CD8-positive, alpha-beta T cell (primary cell): ENCODE measurements at places on chromosomes 2 and 18. TPM values are rescaled to one million over a fixed set of nuclear protein-coding genes. Genes with fewer than 3 reads are reported as not detected.

The GPBAR1 gene
- 2.5 TPM for total RNA-seq

The CABLES1 gene
- 0.24 TPM for total RNA-seq

The ACVR1C gene
- 2.4 TPM for total RNA-seq

The SERPINB12 gene
- not detected for total RNA-seq

The KCNF1 gene
- total RNA-seq, result not detected

The NEU2 gene
- total RNA-seq, result not detected

The CREG2 gene
- not detected for total RNA-seq

The FLACC1 gene
- total RNA-seq, result 3.8 TPM

The NEURL3 gene
- total RNA-seq, result not detected

The FEV gene
- not detected for total RNA-seq

The TRIM43 gene
- not detected for total RNA-seq

DNA sequence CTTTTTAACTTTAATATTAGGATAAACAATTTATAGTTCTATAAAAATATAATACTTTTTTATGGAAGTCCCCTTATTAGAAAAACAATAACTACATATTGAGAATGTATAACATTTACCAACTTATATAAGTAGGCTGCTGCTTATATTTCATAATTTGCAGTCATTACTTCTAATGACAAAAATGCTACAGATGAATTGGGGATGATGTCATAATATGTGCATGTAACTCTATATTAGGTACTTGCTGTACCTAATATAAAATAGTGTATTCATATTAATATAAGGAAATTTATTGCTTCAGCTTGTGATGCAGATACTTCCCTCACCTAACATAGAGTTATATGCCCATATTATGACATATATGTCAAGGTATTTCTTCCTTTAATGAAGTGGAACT is 100.7 kb downstream of the GALNT13 start:
- no peak for DNase-seq

- DNase-seq, result no peak
These were observed 251.5 kb upstream of the MEX3C start for GRCh38 chr18:51448949-51449348.

GRCh38 chr2:125656190-125656589 is 999.8 kb upstream of the GYPC start:
- no peak for DNase-seq

DNA sequence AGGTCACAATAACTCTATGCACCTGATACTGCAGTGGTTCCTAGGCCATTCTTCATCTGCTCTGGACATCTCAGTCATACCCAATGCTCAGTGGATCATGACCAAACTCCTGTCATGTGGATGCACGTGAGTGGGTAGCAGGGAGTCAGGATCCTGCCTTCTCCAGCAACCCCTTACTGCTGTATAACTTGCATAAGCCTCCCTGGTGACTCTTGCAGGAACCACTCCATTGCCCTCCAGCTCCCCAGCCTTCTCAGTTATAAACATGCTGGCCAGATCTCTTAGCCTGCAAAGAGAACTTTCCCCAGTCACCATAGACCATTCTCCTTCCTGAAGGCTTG is 98.6 kb upstream of the ZNF397 start:
- DNase-seq, result no peak

GRCh38 chr2:197011801-197012641 is 85.5 kb upstream of the PGAP1 start:
- DNase-seq, result no peak

DNA sequence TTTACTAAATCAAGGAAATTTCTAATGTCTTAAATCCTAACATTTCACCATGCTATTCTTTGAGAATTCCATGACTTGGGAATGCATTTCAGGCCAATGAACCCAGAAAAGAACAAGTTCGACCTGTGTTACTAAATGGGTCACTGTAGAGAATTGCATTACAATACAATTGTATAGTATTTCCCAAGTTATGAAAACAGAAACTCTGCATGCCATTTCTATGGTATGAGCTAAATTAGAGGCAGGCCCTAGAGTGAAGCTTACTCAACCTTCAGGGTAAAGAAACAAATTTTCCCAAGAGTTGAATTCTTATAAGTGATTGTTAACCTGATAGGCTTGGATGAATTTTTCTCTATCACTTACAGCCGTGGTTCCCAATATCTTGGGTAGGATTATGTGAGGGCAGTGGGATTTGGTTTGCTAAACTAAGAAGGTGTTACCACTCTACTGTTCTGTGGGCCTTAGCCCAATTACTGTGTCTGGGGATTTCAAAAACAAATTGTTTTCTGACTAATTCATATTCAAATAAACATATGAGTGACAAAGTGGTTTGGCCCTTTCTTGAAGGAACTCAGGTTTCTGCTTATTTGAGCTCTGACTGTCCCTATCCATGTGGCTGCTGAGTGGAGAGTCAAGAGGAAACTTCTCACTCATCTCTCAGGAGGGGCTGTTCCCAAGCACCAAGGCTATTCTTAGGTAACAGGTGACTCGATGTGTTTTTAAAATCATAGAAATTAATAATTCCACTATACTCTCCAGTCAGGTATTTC is 11.2 kb upstream of the SERPINB7 start:
- DNase-seq, result no peak

GRCh38 chr18:76658627-76659026 is 163.6 kb upstream of the ZNF516 start:
- no peak for DNase-seq

DNA sequence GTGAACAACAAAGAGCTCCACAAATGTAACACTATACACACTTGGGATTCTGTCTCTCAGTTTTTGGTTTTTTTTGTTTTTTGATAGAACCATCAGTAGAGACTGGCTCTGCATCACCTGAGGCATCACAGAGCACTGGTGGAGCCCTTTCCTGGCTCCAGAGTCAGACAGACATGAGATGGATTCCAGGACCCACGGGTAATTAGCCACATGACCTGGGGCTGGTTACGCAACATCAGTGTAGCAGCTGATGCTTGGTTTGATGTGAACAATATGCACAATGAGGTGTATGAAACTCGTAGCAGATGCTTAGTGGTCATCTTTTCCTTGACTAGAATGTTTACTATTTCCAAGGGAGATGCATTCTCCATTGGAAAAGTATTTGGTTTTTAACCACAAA is 40.7 kb downstream of the CMPK2 start:
- DNase-seq, result no peak

DNA sequence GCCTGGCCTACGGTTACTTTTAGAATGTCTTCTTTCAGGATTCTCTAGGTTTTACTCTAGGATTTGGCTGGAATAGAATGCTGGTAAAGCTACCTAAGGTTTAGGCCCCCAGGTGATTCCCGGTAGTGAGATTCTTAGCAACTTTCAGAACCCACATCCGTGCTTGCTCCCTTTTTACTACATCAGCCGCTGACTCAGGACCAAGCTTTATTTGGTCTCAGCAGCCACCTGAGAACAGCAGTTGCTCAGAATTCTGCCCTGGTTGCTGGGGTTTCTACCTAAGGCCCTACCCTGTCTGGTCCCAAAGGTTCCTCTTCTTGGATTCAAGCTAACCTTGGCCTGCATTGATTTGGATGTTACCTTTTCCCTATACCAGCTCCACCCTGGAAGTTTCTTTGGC is 36.1 kb upstream of the NDUFV2 start:
- DNase-seq, result no peak

DNA sequence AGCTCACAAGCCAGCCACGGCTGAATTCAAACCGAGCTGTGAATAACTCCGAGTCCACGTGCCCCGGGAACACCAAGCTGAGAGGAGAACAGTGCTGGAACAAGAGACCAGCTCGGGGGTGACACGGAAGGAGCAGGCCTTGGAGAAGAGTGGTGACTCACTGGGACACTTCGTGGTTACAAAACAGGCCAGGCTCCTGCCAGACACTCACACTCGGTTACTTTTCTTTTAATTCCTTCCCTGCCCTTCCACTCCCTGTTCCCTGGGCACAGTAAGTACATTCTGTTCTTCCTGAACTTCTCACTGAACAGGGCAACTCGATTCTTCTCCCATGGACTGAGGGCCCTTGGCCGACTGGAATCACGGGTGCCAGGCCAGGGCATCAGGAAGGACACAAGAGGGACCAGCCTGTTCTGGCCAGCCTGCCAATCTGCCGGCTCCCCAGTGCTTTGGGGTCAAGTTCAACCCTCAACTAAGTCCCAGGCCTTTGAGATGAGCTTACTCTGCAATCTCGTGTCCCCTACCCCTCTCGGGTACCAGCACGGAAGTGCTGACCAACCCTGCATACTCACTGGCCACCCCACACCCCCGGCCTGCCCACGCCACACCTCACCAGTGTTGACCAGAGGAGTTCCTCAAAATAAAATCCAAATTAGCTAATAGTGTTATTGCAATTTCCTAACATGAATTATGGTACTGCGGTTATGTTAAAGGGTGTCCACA is 87.5 kb downstream of the TFCP2L1 start:
- DNase-seq, result no peak

DNA sequence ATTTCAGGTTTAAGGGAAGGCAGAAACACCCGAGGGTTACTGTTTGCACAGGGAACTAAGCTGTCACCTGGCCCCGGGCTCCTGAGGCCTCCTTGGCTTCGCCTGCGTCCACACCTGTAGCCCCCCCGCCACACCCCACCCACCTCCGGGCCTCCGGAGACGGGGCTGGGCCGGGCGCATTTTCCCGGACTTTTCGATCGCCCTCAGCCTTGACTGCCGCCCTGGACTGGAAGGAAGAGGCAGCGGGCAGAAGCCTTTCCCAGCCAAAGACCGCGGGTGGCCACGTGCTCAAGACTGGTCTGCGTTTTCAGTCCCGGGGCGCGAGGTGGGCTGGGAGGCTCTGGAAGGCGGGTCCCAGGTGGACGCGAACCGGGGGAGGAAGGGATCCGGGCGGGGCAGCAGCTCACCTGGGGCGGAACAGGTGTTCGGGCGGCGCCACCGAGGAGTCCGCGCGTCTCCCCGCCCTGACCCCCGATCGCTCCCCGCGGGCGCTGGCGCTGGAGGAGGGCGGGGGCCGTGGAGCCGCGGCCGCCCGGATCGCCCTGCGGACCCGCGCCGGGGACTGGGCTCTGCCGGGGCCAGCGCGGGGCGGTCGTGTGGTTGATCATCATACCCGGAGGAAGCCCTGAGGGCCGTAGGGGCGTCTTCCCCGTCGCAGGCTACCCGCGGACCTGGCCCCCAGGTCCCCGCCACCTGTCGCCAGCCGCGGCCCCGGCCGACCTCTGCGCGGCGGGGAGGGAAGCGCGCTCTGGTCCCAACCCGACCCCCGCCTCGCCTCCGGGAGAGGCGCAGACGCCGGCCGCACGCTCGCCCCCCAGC is 3.2 kb downstream of the ID2 start:
- no peak for DNase-seq

DNA sequence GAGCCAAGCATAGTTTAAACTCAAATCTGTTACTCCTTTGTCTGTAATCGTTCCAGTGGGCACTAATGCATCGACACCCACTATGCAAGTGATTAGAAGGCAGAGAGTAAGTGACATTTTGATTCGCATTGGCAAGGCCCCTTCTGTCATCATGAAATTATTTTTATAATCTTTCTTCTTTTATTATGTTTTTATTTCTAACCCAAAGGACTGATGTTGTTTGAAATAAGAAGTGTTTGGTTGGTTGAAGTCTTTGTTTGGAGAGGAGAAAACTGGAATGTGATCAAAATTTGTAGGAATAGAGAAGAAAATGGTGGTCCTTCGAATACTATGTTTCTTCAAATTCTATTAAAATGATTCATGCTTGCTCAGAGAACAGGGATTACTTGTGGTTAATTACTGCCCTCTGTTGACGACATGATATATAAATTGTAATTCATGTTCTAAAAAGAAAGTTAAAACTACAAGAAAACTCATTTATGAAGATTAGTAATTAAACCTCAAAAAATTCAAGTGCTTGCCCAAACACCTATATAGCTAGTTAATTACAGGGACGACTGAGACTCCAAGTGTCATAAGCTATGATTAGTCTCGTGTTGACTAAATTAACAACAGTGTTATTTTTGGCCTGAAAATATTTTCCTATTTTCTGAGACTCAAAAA is 26.4 kb upstream of the TFPI start:
- DNase-seq, result no peak

- DNase-seq, result no peak
These were observed 184.2 kb downstream of the RND3 start for GRCh38 chr2:150303281-150303680.

DNA sequence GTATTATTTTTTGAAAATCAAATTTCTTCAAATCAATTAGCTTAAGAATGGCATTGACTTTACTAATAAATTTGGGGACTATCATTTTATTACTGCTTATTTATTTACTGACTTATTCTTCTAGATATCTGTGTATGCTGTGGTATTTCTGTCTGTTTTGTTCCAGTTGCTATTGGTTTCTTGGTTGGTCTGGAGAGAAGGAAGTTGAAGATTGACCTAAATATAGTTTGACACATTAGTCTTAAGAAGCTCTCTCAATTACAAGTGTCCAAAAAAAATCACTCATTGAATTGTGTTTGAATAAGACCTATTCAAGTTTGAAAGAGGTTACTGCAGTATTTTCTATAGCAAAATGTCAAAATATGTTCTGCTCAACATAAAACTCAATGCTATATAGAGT is 153.3 kb upstream of the KYNU start:
- no peak for DNase-seq

DNA sequence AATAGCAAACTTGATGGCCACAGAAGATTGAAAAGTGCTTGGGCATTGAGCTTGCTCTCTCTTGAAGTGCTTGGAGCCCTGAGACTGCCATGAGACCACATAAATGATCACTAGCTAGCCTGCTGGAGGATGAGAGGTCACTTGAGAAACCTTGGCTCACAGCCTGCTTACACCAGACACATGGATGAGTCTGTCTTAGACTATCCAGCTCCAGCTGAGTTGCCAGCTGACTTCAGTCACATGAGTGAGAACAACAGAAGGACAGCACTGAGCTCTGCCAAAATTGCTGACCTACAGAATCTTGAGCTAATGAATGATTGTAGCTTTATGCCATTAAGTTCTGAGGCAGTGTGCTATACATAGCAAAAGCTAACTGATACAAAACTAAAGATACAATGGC is 18.1 kb downstream of the NABP1 start:
- no peak for DNase-seq

- DNase-seq, result no peak
These were observed 212.0 kb upstream of the NABP1 start for GRCh38 chr2:191465766-191466420.

DNA sequence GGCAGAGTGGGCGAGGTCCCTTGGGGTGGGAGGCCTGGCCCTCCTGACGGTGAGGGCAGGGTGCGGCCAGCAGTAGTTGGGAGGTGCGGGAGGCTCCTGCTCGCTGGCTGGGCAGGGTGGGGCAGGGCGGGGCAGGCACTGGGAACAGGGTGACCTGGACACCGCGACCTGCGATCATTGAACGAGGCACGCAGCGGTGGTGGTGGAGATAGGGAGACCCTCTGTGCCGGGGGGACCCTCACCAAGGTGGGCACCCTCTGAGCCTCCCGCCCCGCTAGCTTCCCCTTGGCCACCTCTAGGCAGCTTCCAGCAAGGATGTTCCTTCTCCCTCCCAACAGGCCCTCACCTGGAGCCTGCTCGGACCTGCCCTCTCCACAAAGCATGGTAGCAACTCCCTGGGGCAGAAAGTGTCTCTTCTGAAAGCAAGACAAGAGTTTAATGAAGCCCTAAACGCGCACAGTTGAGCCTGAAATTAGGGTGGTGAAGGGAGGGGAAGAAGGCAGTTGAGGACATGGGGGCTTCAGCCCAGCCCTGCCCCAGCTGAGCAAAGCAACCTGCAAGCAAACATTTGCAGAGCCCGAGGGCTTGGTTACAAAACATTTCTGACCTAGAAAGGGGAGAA is 15.4 kb upstream of the FOSL2 start:
- DNase-seq, result no peak

- DNase-seq, result no peak
These were observed 512.9 kb downstream of the LRRTM4 start for GRCh38 chr2:77009307-77009706.
